ENCODE measurements at places on chromosomes 5 and 9.

DNA sequence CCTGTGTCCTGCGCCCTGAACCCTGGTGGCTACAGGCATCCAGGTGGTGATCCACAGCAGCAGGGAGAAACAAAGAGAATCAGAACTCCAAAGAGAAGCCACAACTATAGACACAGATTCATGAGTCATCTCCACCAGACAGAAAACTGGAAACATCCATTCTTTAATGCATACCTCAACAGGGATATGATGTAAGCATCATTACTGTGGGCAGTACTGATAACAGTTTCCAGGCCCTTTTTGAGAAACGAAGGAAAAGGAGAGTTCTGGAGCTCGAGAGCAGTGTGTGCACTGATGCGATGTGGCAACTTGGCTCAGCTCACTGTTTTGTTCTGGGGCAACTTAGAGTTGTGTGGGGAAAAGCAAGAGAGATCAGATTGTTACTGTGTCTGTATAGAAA, 215.6 kb upstream of the ADAMTS16 start:
- no peak for DNase-seq

DNA sequence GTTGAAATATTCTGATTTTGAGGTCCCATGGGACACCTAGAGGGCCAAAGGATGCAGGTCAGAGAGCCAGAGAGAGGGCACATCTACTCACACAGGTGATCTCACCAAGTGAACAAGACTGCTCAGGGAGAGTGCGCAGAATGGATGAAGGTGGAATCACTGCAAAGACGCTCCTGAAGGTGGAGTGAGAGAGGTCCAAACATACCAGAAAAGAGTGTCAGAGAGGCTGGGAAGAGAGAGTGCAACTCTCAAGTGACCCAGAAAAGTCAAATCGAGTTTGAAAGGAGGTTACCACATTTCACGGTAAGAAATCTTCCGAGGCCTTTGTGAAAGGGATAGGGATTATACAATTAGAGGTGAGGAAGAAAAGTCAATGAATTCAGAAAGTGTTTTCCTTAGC, 173.4 kb downstream of the EPB41L4A start:
- no peak for DNase-seq

DNA sequence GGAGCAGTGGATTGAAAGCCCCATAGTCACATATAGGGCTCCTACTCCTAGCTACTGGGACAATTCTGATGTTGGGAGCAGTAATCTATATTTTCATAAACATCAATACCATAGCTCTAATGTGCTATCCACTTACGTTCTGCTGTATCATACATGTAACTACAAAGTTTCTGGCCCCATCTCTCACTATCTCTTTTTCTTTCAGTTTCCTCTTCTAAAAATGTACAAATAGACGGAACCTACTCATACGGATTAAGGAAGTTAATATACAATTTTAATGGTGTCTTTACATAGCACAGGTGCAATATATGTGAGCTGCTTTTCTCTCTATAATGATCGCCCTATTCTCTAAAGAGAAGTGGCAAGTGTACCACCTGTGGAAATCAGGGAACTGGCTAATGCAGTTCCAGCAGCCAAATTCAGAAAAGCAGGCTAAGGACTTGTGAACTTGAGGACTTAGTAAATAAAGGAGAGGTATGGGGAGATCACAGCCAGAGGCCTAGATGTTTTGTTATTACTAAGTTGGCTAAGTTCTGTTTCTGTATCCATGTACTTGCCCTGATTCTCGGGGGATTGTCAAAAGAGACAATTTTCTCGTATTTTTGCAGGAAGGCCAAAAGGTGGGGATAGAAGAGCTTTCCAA, 1021.9 kb downstream of the CDH12 start:
- no peak for DNase-seq

DNA sequence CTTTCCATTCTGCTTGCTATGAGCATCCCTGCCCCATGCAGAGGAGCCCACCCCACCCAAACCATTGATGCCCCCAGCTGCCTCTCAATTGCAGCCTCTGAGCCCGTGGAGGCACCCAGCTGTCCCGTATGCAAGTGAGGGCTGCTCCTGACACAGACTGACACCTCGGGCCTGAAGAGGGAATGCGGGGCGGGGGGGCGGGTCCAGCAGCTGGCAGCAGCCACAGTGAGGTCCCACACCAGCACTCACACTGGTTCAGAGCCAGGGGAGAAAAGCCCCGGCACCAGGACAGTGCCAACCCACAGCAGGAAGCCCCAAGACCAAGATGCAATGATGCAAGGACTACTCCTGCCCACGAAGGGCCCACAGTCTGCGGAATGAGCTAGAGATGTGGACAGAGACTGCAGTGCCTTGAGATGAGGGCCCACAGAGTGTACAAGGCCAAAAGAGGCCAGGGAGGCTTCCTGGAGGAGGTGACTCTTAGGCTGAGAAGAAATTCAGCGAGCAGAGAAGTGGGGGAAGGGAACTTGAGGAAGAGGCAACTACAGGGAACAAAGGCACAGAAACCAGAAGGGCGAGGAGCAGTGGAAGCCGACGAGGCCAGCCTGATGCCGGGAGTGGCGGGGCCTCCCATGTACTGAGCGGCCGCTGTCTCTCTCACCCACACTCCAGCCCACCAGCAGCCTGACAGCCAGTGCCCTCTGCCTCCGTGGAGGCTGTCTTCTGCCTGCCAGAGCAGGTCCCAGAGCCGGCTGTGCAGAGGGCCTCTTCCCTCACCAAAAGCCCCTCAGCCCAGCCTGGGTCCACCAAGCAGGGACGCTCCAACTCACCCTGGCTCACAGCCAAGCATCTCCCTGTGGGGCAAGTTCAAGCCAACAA, 9.2 kb downstream of the EEIG1 start:
- no peak for DNase-seq

DNA sequence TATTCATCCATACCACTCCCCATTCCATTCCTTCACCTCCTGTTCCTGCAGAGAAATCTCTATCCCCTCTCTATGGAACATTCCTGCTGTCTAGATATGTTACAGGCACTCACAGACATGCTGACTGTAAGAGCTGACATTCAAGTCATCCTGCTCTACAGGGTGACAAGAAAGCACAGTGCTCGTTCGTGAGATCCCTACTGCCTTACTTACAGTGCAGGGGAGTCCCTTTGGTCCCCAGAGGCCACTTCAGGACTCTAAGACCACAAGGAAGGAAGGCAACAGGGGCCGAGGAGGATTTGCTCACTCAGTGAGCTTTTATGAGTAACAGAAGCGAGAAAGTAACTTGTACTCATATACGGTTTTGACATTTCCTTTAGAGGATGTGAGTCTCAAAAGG, 110.5 kb downstream of the GAS1 start:
- DNase-seq = no peak

- DNase-seq = no peak
These were observed 54.4 kb downstream of the SMIM23 start for GRCh38 chr5:171840066-171840465.

DNA sequence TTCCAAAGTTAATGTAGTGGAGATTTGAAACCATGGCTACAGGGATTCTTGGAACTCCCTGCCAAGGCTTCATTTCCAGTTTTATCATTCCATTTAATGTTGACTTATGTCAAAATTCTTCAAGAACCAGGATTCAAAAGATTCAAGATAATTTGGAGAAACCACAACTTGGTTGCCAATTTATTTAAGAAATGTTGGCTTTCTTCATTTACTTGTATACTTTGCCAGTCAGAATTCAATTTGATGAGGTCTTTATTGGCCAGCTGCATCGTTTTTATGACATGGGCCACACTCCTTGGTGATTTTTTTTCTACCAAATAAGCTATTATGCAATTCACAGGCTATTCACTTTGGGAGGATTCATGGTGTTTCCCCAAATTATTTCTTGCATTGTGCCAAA, 53.1 kb upstream of the RASEF start:
- no peak for DNase-seq

GRCh38 chr5:32869216-32869615, 158.1 kb downstream of the NPR3 start:
- no peak for DNase-seq

DNA sequence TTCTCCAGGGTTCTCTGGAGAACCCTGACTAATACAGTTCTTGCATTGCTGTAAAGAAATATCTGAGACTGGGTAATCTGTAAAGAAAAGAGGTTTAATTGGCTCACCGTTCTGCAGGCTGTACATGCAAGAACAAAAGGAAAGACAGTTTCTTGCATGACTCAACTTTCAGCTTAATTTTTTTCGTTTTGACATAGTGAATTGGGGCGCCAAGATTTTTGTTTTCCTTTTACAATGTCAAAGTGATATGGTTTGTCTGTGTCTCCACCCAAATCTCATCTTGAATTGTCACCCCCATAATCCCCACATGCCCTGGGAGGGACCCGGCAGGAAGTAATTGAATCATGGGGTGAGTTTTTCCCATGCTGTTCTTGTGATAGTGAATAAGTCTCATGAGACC, 11.8 kb upstream of the CRHBP start:
- DNase-seq = no peak

DNA sequence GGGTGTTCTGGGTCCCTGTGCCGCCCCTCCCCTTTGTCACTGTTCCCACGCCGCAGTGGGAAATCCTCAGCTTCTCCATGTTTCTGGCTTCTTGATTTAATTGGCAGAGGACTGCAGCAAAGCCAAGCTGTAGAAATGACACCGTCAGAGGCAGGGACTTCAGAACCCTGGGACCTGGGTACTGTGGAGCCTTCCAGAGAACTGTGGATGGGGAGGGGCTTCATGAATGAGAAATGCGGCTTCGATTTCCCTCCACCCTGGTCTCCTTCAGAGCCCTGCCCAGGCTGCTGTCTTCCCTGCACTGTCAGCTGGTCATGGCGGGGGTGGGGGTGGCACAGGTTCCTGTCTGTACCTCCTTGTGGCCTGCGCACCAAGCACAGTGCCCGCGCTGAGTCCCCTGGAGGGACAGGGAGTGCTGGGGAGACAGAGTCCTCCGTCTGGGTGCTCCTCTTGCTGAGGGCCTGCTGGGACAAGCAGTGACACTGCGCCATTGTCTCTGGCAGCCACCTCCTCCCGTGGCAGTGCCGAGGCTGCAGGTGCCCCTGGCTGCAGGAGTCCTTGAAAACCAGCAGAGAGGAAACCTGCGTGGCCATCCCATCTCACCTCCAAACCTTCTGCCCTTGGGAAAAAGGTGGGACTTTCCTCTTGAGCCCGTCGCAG, 47.2 kb downstream of the COL5A1 start:
- DNase-seq = no peak

All from spinal cord (tissue), 10 donors.